ENCODE measurements at places on chromosomes 16 and 17.
A peak's percentile ranks its signal among the peaks of the same experiment; 100 is the strongest.

- no peak for DNase-seq
These were observed 81.6 kb upstream of the RNU2-1 start for GRCh38 chr17:43315369-43315768.

DNA sequence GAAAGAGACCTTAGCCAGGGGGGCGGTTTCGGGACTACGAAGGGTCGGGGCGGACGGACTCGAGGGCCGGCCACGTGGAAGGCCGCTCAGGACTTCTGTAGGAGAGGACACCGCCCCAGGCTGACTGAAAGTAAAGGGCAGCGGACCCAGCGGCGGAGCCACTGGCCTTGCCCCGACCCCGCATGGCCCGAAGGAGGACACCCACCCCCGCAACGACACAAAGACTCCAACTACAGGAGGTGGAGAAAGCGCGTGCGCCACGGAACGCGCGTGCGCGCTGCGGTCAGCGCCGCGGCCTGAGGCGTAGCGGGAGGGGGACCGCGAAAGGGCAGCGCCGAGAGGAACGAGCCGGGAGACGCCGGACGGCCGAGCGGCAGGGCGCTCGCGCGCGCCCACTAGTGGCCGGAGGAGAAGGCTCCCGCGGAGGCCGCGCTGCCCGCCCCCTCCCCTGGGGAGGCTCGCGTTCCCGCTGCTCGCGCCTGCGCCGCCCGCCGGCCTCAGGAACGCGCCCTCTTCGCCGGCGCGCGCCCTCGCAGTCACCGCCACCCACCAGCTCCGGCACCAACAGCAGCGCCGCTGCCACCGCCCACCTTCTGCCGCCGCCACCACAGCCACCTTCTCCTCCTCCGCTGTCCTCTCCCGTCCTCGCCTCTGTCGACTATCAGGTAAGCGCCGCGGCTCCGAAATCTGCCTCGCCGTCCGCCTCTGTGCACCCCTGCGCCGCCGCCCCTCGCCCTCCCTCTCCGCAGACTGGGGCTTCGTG, at the start of gene MAPT:
Gene MAPT (plus strand): TSS at position 533 of the 763 bp plus-strand sequence. CDS start 67,784 bp downstream, outside the sequence.
- peak; percentile 93 for DNase-seq

GRCh38 chr16:30786115-30786935, 680 bp downstream of the ZNF629 start:
- DNase-seq = peak; percentile 73

DNA sequence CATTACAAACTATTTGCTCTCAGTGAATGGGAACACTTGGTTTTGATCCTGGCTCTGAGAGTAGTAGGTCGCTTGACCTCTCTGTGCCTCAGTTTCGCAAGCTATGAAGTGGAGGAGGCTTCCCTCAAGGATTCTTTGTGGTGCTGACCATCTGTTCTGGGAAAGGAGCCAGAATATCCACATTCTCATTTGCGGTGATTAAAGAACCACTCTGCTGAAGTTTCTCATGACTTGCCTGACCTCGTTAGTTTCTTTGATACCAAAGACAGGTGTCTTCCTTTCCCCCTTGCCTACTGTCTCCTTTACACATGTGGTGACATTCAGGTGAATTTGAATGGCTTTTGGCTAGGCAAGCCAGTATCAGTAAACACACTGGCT, 116.0 kb downstream of the SNX29 start:
- DNase-seq = peak; percentile 86

DNA sequence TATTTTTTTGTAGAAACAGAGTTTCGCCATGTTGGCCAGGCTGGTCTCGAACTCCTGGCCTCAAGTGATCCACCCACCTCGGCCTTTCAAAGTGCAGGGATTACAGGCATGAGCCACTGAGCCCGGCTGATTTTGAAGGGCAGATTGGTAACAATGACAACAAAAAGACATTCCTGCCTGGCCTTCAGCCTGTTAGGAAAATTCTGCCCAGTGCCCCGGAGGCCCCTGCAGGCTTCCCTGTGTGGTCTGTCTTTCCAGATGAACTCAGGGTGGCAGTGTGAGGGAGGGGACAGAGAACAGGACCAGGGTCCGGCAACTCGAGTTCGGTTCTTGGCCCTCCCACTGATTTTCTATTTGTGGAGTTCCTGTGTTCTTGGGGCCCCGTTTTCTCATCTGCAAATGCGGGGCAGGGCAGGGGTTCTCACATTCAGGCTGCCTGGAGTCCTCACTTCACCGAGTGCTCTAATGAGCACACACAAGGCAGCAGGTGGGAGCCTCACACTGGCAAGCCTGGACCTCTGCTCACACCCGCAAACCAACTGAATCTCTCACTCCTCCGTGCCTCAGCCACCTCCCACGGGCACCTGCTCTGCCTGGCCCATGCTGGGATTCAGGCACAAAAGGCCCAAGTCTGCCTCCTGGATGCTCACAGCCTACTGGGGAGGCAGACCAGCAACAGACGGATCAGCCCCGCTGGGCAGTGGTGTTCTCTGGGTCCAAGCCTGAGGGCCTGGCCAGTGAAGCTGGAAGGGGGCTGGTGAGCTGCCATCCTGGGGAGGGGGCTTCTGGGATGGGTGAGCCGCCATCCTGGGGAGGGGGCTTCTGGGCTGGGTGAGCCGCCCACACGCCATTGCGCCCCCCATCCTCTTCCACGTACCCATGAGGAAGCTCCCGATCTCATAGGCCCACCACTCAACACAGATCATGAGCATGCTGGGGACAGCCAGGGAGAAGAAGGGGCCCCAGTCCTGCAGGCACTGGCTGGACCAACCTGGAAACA, 10.3 kb downstream of the SLC47A2 start:
- no peak for DNase-seq

- DNase-seq = no peak
These were observed 6.8 kb downstream of the COTL1 start for GRCh38 chr16:84611041-84611440.

- DNase-seq = peak; percentile 53
These were observed 100.7 kb downstream of the MGAT5B start for GRCh38 chr17:76968707-76969597.

GRCh38 chr17:9094193-9094592, 72.9 kb downstream of the NTN1 start:
- no peak for DNase-seq

GRCh38 chr17:57447990-57448758, 191.9 kb downstream of the MSI2 start:
- DNase-seq = no peak
